ENCODE measurements at places on chromosomes 5 and 9.

GRCh38 chr9:136438548-136439480 lies 831 bp downstream of the INPP5E start:
- no peak for DNase-seq

DNA sequence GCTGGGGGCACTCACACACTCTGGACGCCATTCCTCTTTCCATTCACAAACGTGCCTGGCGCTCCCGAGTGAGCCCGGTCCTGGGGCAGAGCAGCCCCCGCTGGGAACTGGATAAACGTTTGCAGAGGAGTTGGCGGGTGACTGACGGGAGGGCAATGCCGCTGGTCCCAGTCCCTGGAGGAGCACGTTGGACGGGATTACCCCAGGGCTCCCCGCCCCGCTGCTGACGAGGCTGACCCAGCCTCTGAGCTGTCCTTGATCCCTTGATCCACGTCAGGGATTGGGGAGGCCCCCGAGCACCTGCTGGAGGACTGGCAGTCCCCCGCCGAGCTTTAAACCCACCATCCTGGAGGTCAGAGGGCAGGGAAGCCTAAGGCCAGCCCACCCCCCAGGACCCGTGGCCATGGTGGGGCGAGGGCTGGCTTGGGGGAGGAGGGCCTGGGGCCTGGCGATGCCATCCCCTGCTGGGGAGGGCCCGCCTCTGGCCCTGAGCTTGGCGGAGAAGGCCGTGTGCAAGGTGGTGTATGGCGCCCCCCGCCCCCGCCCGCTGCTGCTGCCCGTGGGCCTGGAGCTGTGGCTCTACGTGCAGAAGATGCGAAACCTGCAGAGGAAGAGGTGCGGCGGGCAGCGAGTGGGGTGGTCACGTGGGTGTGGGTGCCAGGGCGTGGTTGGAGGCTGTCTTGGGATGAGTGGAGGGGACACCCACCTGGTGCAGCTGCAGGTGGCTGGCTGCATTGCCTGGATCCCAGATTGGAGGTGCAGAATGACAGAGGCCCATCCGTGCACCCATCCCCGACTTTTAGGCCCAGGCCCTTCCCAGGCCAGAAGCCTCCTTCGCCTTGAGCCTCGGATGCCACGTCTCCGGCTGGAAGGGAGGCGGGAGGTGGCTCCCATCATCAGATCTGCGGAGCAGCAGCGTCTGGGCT lies 4.5 kb downstream of the GPSM1 start:
- no peak for DNase-seq

GRCh38 chr5:36744773-36745589 lies 131.6 kb upstream of the NIPBL start:
- DNase-seq, result no peak

DNA sequence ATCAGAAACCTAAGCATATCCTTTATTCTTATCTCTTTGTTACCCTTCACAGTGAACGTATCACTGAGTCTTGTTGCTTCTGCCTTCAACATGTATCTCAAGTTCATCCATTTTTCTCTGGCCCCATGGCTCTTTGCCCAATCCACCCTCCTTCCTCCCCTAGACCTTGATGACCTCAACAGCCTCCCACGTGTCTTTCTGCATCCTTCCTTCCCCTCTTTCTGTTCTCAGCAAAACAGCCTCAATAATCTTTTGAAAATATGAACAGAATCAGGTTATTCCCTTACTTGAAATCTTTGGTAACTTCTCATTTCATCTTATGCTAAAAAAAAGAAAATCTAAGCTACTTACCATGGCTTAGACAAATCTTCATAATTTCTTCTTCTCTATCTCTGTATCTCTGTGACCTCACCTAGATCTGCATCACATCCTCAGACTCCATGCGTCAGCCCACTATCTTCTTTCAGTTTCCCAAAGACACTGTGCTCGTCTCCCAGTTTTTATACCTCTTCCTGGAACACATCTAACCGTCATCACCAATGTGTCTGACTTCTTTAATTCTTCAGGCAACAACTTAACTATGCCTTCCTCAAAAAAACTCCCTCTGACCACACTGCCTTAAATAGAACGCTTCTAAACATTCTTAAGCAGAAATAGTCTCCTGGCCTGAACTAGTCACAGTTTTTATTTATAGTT lies 208.0 kb downstream of the PARP8 start:
- no peak for DNase-seq

GRCh38 chr9:22148876-22149637 lies 140.0 kb upstream of the CDKN2B start:
- DNase-seq, result no peak

- no peak for DNase-seq
Measured at GRCh38 chr5:132895719-132896305, 22.3 kb downstream of the LEAP2 start.

- no peak for DNase-seq
Measured at GRCh38 chr9:112170235-112170634, 4.9 kb downstream of the SUSD1 start.

Measured in cortex of kidney (tissue), 1 donor.